OCI-M1 (cell line): ENCODE measurements at places on chromosomes 12 and 14.

GRCh38 chr12:94641283-94641682 is 9.1 kb downstream of the TMCC3 start:
- DNase-seq = no peak

DNA sequence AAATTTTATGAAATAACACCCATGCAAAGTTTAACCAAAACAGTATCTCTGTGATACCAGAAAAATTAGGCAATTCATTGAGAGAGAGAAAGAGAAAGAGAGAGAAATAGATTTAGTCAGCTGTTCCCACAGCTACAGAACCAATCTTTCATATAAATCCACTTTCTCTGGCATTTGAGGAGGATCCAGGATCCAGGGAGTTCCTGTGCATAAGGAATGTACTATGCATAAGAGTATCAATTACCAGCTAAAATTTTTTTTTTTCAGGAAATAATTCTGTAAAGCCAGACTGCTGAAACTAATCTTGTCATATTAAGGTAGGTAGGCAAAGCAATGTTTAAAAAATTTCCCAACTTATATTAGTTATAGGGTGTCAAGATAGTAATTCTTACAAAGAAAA is 133.7 kb downstream of the FLRT2 start:
- DNase-seq = no peak

DNA sequence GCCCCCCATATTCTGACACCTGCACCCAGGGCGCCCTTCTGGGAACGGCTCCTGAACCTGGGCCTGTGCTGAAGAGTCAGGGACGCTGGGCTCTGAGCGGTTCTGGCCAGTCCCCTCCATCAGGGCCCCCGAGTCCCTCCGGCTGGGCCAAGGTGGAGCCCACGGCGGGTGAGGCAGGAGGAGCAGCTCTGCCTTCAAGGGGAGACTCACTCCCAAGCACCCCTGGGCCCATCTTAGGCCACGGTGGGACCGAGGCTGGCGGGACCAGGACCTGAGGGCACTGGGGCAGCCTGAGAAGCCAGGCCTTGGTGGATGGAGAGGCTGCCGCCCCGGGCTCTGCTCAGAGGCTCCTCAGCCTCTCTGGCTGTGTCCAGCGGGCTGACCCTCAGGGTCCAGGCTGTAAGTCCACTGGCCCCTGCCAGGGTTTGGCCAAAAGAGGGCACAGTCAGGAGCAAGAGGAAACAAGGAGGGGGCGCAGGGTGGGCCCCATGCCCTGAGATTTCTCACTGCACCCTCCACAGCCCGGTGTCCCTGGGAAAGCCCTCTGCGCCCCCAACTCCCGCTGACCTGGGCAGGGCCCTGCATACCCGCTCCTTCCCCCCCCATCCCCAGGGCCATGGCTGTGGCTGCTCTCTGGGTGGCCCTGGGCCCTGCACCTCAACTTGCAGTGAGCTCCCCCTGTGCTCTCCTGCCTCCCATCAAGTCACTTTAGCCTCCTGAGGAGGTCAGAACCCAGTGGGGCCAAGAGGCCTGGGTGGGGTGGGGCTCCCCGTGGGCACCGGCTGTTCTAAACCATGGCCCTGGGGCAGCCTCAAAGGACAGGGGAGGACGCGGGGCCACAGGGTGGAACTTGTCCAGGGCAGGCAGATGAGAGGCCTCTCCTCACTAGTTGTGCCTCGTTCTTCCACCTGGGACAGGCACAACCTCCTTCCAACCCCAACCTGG is 266.4 kb upstream of the SFSWAP start:
- DNase-seq = no peak

- DNase-seq = no peak
Measured at GRCh38 chr12:107359382-107359781, 266.0 kb upstream of the CRY1 start.

- peak; percentile 25 for DNase-seq
Measured at GRCh38 chr12:50751948-50752721, 11.8 kb upstream of the ATF1 start.

DNA sequence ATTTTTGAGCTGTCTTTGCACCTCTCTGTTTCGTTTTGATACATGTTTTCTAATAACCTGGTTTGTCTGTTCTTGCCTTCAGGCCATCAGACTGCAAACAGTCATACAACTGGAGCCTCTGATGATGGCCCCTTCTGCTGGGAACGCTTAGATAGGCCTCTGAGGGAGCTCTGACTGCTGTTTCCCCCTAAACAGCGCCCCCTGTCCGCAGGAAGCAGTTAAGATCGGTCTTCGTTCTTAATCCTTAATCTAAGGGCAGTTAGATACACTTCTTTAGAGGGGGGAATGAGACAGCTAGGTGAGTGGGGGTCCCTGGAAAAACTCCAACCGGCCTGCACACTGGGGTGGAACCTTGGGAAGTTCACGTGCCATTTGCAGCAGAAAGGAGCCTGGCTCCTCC is 1338.8 kb upstream of the SEL1L start:
- DNase-seq = peak; percentile 17

GRCh38 chr14:27528328-27528727 is 930.5 kb upstream of the NOVA1 start:
- peak; percentile 57 for DNase-seq

- DNase-seq = no peak
Measured at GRCh38 chr12:124971603-124972002, 17.3 kb downstream of the DHX37 start.

DNA sequence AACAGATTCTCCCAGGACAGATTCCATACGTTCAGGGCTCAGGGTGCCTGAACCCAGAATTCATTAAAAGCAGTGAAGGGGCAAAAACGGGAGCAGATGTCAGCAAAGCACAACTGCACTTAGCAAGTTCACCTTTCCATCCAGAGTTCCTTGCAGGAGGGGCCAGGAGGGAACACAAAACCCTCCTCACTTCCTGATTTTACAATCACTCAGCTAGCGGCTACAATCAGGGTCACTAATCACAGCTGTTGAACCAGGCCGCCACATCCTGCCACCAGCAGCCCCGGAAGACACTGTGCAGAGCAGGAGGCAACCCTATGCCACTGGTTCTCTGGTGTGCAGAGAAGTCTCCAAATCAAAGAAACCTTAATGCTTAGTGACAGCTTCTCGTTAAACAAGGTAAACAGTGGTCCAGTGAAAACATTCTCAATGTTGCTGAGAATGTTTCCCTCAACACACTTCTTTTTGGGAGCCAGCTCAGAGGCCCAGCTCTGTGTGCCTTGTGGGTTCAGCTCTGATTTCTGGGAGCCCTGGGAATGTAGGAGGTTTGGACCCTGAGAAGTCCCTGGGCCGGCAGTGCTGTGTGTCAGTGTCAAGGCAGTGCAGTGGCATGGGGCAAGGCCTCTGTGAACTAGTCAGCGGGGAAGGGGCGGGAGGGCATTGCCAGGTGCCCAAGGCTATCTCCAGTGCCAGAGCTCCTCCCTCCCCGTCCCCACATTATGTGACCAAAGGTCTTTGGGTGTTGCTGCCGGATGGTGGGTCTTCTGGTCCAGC is 54.5 kb downstream of the VCPKMT start:
- DNase-seq = peak; percentile 80

DNA sequence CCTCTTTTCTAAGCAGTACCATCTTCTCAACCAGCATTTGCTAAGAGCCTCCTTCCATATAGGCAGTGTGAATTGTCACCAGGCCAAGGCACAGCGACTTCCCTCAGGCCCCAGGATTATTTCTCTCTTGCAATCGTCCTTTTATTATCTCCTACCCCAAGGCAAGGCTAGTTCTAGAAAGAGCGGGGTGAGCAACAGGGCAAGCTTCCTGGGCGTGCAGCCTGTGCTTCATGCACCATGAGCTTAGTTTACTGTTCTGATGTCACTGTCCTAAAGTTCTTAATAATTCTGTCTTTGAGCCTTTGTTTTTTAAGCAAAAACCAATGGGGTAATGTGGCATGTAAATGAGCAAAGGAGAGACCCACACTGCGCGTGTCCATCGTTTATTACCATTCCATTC is 27.9 kb downstream of the DUSP6 start:
- no peak for DNase-seq

- DNase-seq = no peak
Measured at GRCh38 chr12:7787574-7788293, 1.5 kb upstream of the NANOG start.

DNA sequence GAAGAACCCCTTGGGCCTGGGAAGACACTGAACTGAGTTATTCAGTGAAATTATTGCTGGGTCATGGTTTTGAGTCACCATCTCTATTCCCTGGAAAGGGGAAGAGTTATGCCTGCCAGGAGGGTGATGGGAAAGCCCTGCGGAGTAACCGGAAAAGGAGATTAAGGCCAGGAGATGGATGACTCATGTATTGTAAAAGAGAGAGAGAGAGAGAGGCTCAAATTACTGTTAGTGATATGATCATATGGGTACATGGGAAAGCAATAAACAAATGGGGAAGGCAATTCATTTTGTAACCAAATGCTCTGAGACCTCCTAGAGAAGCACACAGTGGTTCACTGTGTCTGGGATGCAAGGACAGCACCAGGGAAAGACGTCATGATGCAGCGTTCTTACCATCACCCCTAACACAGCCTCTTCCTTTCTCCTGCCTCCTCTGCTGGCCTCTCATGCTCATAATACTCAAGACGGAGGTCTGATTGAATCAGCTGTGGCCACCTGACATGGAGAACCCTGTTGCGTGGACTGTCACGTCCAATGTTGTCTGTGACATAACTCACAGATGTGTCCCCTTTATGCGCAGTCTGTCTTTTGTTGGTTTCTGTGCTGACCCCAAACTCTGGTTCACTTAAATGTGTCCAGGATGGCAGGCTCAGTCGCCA is 243.7 kb downstream of the TMEM132D start:
- DNase-seq = peak; percentile 56

DNA sequence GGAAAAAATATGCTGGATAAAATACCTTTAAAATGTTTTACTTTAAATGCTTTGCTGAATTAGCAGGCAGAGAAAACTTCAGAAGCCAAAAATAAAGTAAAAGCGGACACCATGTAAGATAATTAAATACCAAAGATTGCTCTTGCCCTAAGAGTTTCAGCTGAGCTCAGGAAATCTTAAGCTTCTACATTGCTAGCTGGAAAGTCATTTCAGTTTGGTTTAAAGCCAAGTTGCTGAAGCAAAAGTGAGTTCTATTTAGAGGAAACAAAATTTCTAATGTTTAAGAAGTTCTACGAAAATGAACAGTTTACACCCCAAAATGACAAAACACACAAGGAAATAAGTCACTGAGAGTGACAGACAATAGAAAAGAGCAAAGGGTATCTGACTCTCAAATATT is 310.0 kb downstream of the ADAMTS20 start:
- DNase-seq = no peak

DNA sequence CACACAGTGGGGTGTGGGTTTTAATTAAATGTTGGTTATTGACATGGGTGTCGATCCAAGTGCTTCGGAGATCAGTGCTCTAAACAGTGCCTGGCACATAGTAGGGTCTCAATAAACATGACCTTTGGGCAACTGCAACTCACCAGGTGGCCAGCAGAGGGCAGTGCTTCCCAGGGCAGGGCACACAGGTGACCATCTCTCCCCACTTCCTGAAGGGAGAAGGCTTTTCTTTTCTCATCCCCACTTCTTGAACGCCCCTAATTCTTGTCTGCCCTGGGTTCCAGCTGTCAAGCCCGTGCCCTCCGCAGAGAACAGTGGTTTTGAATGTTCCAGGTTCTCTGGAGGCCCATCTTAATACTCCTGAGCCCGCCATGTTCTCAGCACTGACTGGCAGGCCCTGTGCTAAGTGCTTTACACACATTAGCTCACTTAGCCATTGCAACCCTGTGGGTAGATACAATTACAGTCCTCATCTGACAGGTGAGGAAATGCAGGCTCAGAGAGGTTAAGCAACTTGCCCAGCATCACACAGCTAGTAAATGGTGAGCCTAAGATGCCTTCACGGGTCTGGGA is 16.3 kb downstream of the RAPGEF3 start:
- peak; percentile 66 for DNase-seq

GRCh38 chr14:40003773-40004172 is 571.5 kb upstream of the FBXO33 start:
- no peak for DNase-seq

DNA sequence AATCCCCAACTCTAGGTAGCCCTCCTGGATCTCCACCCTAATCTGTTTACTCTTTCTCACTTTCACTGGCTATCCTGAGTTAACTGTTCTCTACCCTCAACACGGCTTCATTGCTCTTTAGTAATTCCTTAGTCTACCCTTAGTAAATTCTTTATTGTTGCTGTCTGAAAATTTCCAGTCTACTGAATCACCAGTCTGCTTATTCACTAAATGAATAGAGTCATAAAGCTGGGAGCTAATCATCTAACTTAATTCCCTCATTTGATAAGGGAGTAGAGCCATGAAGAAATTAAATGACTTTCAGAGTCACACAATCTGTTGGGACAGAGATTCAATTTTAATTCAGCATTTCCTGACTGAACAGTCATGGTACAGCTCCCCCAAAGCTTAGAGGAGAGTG is 36.5 kb downstream of the YEATS4 start:
- DNase-seq = no peak

DNA sequence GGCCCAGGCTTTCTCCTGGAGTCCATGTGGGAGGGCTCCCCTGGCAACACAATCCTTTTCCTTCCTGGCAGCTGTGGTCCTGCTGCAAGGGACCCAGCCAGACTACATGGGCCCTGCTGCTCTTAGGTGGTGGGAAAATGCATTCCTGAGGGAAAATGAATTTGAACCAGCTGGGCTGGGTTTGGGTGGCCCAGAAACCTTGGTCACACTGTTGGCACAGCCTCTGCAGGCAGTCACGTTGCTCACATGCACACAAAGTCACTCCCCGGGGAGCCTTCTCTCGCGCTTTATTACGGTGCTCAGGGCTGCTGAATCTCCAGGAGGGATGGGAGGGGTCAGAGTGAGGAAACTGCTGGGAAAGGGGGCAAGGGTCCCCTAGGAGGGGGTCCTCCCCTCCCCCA is 17.2 kb downstream of the PLEKHG3 start:
- DNase-seq = no peak

DNA sequence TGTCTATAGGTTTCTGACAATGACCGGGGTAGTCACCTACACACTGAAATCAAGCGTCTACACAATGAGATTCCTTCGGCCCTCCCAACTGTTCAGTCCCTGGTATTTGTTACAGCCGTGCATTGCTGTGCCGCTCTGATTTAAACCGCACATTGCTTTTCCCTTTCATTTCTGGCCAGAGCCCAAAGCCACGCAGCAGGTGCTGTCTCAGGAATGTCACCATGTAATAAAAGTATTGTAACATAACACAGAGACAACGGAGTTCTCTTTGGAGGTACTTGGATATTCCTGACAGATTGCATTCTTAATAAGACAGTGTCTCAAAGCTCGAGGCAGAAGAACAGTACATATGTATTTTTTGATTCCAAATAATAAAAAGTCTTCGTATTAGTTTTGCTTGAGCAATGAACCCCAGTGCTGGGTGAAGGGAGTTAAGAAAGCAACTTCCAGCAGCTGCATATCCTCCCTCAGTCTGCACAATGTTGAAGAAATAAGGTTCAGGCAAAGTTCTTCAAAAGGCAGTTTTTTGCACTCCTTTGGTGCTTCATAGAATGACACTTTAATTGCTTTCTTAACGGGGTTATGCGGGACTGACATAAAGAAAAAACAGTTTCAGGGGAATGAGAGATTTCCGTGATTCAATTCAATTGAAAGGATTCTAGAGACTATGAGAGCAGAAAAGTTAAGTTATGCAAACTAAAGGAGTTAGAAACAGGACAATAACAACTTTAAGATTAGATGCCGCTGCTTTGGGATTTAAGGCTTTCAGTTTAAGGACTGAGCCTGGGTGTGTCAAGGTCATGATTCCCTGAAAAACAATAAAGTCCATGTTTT is 288.7 kb upstream of the FLRT2 start:
- DNase-seq = no peak

GRCh38 chr14:95068080-95068479 is 89.2 kb downstream of the DICER1 start:
- no peak for DNase-seq

- DNase-seq = no peak
Measured at GRCh38 chr14:69268223-69268622, 8.3 kb downstream of the GALNT16 start.

- DNase-seq = peak; percentile 85
Measured at GRCh38 chr14:21106498-21107282, 5.8 kb downstream of the TMEM253 start.

- no peak for DNase-seq
Measured at GRCh38 chr14:104148433-104149277, 10.3 kb downstream of the KIF26A start.
